ENCODE measurements at places on chromosomes 13 and 19.

DNA sequence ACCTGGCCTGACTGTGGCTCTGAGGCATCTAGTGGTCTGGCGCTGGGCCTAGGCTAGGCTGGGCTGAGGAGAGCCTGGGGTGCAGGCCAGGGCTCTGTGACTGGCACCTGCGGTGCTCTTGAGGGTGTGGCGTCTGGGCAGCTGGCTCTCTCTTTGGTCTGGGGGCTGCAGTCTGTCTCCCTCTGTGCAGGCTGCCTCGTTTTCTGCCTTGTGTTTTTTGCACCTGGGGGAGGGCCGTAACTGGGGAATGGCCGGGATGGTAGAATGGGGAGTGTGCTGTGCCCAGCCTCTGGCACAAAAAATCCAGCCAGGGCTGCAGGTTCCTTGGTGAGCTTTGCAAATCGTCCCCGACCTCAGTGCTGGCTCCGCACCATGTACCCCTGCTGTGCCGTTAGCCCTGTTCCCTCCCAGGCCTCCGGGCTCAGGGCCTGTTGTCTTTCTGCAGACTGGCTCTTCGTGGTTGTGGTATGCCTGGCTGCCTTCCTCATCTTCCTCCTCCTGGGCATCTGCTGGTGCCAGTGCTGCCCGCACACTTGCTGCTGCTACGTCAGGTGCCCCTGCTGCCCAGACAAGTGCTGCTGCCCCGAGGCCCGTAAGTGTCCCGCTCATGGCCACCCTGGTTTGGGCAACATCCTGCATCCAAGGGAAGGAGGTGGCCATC lies 6.5 kb upstream of the USF2 start:
- no peak for DNase-seq

- DNase-seq, result no peak
These were observed 129.1 kb upstream of the SOX1 start for GRCh38 chr13:111937777-111938311.

DNA sequence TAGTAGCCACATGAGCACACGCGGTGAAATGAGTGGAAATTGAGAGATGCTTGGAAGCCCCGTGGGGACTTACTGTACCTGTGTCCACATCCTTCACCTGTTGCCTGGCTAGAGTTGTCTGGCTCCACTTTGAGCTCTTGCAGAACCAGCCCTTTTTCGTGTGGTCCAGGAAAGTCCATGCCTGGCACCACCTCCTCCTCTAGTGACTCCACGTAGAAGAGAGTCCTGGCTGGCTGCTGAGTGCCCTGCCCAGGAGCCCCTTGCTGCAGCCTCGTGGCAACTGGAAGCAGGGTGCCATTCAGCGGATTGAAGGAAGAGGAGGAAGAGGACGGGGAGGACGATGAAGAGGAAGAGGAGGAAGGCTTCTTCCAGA lies 515 bp upstream of the ATXN8OS start:
- no peak for DNase-seq

- DNase-seq, result no peak
These were observed 717 bp downstream of the SPRYD7 start for GRCh38 chr13:49935171-49936074.

- DNase-seq, result peak; percentile 10
These were observed 697.5 kb upstream of the PCDH20 start for GRCh38 chr13:62113179-62113578.

- no peak for DNase-seq
These were observed 145.8 kb upstream of the SOX1 start for GRCh38 chr13:111920932-111921705.

- DNase-seq, result no peak
These were observed 2.1 kb upstream of the ZSCAN5B start for GRCh38 chr19:56199687-56200086.

GRCh38 chr13:49400755-49401659 lies 42.9 kb downstream of the CAB39L start:
- DNase-seq, result no peak

DNA sequence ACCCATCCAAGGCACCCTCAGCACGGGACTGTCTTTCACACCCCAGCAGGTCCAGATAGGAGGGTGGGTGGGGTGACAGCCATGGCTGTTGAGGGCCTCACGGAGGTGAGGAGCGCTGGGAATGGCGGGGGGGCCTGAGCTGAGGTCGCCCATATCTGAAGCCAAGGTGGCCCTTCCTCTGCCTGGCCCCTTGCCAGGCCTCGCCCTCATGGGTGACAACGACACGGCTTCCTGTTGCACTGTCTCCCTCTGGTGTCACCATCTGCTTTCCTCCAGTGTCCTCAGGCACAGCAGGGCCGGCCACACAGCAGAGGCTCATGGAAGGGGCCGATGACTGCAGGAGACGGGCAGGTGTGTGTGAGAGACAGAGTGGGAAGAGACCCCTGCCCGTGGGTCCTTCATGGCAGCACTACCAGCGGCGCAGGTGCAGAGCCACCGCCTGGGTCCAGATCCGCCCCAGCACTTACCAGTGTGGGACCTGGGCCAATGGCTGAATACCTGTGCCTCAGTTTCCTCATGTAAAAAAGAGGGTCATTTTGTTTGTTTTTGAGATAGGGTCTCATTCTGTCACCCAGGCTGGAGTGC lies 8.1 kb upstream of the NKPD1 start:
- DNase-seq, result no peak

- DNase-seq, result no peak
These were observed 9.7 kb upstream of the DACH1 start for GRCh38 chr13:71876648-71877255.

DNA sequence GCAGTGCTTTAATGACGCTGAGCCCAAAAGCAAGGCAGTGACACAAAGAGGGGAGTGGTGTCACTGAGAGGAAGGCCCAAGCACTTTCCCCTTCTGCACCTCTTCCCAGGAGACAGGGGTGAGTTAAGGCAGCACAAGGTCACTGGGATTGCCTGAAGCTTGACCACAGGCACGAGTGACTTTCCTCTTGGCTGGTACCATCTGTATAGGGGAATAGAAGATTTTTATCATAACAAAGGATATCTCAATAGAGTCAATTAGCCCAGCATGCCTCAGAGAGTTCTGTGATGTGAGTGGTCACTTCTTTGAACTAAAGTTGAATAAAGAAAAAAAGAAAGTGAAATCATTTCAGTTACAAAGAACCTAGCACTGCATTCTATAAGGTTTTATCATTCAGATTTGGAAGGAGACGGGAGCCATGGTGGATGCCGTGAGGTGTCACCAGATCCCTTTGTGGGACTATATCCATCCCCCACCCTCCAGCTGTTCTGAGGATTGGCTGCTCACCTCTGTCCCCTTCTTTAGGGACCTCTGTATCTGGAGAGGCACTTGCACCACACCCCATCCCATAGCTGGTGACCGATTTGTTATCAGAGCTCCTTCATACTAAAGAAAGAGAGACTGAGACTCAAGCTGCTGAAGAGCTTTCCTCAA lies 291.2 kb downstream of the DCT start:
- no peak for DNase-seq

- DNase-seq, result no peak
These were observed 88.7 kb downstream of the SCGB2B2 start for GRCh38 chr19:34588249-34588648.

DNA sequence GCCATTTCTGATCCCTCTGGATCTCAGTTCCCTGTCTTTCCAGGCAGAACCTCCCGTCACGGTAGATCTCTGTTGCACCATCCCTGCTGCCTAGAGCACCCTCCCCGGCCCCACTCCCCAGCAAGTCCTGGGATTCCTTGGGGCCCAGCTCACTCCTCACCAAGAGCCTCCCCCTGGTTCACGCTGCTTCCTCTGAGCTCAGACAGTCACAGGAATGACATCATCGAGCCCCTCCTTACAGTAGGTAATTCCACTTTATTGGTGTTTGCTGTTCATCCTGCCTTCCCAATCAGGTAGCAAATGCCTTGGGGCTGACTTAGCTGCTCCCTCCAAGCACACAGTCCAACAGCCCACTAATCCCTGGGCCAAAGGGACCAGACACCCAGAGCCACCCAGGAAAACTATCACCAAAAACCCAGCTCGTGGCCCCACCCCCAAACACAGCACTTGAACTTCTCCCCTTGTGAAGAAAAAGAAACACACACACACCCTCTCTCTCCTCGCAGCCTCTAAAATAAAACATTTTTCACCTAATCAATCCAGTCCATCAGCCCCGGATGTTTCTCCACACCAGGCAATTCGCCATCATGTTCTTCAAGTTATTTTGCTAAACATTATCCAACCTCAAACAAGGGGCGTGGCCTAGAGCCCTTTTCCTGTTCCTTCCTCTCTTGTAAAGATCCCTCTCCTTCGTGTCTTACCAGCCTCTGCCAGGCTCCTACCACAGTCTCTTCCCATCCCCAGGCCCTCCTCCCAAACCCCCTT lies 2.5 kb downstream of the NAPA start:
- no peak for DNase-seq

- DNase-seq, result no peak
These were observed 26.7 kb downstream of the CAB39L start for GRCh38 chr13:49417161-49417560.

- DNase-seq, result no peak
These were observed 140.5 kb downstream of the KLF12 start for GRCh38 chr13:73993661-73994060.

GRCh38 chr19:16579381-16579780 lies 7.2 kb upstream of the SLC35E1 start:
- no peak for DNase-seq

GRCh38 chr13:73948848-73949529 lies 185.2 kb downstream of the KLF12 start:
- no peak for DNase-seq

- no peak for DNase-seq
These were observed 5.8 kb downstream of the CBARP start for GRCh38 chr19:1231729-1232637.

- DNase-seq, result no peak
These were observed 1.5 kb downstream of the NFIC start for GRCh38 chr19:3367628-3368440.

DNA sequence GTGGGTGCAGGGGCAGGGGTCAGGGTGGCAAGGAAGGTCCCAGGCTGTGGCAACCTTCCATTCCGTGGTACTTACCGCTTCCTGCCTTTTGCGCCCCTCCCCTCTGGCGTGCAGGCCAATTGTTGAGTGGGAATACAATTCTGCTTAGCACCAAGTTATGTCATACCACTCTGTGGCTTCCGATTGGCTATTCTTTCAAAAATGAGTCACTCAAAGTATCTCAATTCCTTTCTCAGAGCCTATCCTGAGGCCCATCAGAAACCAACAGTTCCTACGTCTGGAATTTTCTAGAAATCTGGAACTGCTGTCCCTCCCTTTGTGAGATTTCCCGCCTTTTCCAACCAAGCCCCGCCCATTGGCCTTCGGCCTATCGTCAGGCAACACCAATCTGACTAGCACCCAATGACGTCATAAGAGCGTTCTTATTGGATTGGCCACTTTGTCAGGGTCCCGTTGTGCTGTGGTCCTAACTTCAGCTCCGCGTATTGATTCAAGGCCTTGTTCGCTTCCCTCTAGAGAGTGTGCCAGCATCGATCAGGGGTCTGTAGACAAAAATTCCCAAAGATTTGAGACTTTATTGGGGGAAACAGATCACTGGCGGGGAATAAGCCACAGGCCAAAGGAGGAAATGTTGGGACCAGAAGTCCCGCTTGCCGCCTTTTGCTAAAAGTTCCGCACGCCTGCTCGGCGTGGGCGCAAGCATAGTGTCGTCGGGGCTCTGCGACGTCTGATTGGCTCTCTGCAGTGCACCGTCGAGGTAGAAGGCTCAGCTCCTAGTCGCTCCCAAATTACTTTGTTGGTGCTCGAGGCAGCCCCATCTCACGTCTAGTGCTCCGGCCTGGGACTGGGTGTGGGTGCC lies 11.7 kb downstream of the NTN5 start:
- no peak for DNase-seq

DNA sequence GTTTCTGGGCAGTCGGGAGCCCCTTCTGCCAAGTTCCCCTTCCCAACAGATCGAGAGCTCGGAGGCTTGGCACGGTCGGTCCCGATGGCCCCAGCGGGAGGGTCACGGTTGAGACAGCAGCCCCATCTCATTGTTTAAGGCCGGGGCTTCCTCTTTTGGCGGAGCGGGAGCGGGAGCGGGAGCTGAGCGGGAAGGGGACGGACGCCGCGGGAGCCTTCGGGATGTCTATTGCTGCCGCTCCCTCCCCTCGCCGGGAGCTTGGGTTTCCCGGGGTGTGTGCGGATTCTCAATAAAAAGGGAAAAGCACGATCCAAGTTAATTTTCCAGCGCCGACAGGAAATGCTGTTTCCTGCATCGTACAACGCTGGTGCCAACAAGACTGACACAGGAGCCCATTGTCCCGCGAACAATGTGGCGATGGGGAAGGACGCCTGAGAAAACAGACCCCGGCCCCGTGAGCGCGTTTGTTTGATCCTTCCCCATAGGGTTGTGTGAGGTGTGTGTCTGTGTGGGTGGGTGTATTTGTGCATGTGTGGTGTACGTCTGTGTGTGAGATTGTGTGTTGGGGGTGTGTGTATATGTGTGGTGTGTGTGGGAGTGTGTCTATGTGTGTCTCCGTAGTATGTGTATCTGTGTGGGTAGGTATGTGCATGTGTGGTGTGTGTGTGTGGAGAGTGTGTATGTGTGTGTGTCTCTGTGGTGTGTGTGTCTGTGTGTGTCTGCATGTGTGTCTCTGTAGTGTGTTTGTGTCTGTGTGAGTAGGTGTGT lies 36.3 kb upstream of the FLT1 start:
- DNase-seq, result no peak

GRCh38 chr13:98691360-98691759 lies 61.1 kb downstream of the SLC15A1 start:
- DNase-seq, result no peak

GRCh38 chr19:7904074-7905020 lies 670 bp downstream of the MAP2K7 start:
- DNase-seq, result no peak

DNA sequence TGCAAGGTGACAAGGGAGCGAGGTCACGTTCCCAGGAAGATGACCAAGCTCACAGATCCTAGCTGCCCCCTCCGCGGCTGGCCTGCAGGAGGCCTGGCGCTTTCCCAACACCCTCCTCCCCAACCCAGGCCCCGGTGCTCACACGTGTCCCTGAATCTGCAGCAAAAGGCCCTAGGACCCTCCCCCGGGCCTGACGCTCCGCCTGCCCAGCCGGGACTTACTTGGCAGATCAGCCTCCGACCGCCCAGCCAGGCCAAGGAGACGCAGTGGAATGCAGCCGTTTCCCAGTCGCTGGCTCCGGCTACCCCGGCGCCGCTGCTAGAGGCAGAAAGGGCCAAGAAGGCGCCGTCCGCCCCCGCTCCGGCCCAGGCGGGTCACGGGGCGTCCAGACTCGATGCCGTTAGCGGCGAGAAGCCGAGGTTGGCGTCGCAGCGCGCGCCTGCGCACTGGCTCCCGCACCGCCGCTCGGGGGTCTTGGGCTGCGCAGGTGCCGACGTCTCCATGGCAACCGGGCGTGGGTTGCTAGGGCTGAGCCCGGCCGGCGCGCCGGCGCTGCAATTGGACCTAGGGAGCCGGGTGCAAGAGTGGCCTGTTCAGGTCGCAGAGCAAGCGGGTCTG lies at the start of gene PNMA8A:
Gene PNMA8A (minus strand): TSS at position 448 of the 618 bp plus-strand sequence. CDS start 528 bp downstream, outside the sequence.
- DNase-seq, result no peak

- no peak for DNase-seq
These were observed 138.4 kb upstream of the LSM14A start for GRCh38 chr19:34033880-34034279.

DNA sequence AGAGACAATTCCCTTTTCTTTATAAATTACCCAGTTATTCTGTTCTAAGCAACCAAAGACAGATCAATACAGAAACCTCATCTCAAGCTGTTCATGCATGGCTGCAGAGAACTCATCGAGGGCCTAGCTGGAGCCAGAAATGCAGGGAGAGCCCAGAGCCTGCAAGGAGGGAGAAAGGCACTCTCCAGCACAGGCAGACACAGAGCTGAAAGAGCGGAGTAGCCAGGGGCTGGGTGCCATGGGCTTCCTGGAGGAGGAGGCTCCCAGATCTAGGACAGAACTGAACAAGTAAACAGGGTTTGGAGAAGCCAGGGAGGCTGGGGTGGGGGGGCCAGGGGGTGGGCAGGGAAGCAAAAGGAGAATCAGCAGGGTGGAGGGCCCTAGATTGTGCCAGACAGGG lies 144.2 kb upstream of the ZNF507 start:
- no peak for DNase-seq

Data from non-pigmented ciliary epithelial cell (primary cell).